ENCODE measurements at places on chromosomes 16 and 17.

GRCh38 chr16:10652730-10653590, 41.8 kb downstream of the TEKT5 start:
- peak; percentile 70 for DNase-seq

- DNase-seq = no peak
These were observed 8.0 kb downstream of the CISD3 start for GRCh38 chr17:38738007-38738662.

DNA sequence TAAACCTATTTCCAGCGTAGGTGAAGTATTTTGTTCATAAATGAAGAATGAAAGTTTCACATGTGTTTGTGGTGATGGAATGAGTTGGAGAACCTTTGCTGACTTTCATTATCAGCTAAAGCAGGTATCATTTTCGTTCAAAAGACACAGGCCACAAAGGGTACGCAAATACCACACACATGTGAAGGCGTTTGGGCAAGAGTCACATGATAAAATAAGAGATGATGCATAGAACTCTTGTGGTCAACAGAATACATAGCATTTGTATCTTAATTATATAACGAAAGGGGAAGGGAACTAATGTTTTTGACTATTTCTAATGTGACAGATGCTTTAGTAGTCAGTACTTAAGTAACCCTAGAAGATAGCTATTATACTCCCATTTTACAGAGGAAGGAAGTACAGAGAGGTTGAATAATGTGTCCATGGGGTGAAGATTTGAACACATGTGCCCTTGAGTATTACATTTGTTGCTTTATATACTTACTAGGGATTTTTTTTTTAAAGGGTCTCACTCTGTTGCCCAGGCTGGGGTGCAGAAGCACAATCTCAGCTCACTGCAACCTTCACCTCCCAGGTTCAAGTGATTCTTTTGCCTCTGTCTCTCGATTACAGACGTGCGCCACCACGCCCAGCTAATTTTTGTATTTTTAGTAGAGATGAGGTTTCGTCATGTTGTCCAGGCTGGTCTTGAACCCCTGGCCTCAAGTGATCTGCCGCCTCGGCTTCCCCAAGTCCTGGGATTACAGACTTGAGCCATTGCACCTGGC, 4.8 kb downstream of the RPA1 start:
- DNase-seq = no peak

DNA sequence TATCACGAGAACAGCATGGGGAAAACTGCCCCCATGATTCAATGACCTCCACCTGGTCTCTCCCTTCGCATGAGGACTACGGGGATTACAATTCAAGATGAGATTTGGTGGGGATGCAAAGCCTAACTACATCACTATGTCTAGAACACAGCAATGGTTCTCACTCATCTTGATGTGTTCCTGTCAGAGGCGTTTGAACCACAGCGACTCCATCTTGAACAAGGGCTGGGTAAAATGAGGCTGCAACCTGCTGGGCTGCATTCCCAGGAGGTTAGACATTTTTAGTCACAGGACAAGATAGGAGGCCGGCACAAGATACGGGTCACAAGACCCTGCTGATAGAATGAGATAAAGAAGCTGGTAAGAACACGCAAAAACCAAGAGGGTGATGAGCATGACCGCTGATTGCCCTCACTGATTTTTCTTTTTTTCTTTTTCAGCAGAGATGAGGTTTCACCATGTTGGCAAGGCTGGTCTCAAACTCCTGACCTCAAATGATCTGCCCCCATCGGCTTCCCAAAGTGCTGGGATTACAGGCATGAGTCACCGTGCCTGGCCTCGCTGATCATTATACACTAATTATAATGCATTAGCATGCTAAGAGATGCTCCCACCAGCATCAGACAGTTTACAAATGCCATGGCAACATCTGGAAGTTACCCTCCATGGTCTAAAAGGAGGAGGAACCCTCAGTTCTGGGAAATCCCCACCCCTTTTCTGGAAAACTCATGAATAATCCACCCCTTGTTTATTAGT, 3.0 kb upstream of the PPY start:
- no peak for DNase-seq

GRCh38 chr16:46709469-46710005, 20.1 kb downstream of the ORC6 start:
- DNase-seq = no peak

DNA sequence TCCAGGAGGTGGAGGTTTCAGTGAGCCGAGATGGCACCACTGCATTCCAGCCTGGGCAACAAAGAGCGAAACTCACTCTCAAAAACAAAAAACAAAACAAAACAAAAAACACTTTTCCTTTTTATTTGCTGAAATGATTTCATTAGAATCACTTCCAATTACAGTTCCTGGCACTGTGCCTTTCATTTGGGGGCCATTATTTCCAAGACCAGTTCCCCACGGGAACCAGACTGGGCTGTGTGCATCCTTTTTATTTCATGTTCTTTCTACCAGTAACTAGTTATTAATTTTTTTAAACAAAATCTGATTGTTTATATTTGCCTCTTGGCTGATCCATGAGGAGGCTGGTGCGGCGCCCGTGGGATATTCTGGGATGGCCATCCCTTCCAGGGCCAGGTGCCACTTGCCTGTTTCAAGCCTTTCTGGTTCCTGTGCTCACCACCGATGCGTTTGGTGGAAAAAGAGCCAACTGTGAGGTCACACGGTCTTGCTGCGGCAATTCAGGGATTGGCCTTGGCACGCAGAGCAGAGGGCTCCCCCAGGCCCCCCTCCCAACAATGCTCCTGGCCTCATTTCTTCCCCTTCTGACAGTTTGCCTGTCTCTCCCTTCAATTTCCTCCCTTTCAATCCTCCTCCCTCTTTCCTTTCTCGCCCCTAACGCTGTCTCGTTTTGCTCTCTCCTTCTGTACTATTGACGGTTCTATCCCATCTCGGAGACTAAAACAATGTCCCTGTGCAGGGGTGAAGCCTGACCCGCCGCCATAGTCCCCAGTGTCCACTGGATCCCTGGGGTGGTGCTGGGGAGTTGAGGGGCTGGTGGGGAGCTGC, 13.4 kb downstream of the UBALD1 start:
- DNase-seq = no peak

GRCh38 chr17:38549285-38549684, 56.5 kb downstream of the SRCIN1 start:
- DNase-seq = no peak

DNA sequence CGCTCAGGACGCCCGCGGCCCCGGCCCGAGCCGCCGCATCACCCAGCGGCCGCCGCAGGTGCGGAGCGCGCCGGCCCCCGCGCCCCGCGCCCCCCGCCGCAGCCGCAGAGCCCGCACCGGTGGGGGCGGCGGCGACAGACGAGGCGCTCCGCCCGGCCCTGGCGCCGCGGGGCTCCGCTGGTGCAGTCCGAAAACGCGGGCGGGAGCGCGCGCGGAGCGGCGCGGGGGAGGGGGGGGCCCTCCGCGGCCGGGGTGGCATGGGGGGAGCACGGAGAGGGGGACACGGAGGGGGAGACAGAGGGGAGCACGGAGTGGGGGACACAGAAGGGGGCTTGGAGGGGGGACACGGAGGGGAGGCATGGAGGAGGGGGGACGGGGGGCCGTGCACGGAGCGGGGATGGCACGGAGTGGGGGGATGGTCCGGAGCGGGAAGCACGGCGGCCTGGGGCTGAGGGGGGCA, at the start of gene AATK:
AATK (minus strand) TSS at position 189 of the 460 bp plus-strand sequence. CDS start 229 bp downstream, outside the sequence.
- DNase-seq = peak; percentile 20

Measured in NCI-H345 (cell line).